DMS 273 treated with DMSO at 0.1 percent for 48 hours (cell line): ENCODE measurements at places on chromosomes 7 and 10.
A peak's percentile ranks its signal among the peaks of the same experiment; 100 is the strongest.

DNA sequence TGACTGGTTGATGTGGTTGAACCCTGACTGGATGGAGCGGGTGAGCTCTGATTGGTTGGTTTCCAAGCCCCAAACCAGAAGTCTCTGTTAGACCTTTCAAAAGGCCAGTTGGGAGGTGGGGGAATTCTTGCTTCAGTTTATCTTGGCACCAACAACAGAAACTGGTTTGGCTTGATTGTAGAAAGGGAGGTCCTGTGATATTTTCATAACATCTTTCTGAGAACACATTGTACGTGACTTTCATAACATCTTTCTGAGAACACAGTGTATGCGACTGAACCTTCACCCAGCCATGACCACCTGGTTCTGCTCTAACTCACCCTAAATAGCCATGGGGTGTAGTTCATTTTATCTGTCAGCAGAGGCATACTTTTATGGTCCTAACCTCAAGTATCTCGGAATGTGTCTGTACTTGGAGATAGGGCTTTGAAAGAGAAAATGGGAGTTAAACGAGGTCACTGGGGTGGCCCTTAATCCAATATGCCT lies 88.3 kb downstream of the GALNT17 start:
- DNase-seq, result no peak

DNA sequence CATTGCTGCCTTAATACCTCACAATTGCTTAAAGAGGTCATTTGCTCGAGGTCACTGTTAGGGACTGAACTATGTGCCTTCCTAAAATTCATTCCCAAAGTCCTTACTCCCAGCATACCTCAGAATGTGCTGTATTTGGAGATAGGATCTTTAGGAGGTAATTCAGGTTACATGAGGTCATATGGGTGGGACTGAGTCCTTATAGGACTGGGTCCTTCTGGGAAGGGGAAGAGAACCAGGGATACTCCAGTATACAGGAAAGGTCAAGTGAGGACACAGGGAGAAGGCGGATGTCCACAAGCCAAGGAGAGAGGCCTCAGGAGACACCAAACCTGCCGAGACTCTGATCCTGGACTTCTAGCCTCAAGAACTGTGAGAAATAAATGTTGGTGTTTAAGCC lies 253.3 kb downstream of the PRPF18 start:
- DNase-seq, result no peak

- no peak for DNase-seq
Observed at GRCh38 chr7:20284771-20285143, 45.9 kb upstream of the ITGB8 start.

DNA sequence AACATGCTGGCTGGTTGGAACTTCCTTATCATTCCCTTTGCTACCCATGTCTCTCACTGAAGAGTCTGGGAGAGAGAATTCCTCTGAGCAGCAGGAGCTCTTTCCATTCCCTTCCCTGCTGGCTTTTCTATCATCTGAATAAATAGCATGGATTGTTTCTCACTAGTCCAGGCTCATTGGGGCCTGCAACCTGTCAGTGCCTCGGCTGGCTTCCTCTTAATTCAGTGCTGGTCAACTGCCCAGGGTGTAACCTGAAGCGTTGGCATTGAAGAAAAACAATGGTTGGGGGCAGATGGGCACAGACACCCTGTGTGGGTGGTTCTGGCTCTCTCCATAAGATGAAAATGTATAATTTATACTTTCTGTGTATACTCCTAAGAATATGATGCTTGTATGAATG lies 155.6 kb downstream of the ANLN start:
- DNase-seq, result peak; percentile 91

GRCh38 chr10:47048526-47048905 lies 137.3 kb downstream of the PTPN20 start:
- DNase-seq, result no peak

GRCh38 chr7:81769891-81770727 lies at the start of gene HGF:
Gene HGF (minus strand): TSS chr7:81770047. CDS start chr7:81769971, 76 bp downstream.
- peak; percentile 67 for DNase-seq

DNA sequence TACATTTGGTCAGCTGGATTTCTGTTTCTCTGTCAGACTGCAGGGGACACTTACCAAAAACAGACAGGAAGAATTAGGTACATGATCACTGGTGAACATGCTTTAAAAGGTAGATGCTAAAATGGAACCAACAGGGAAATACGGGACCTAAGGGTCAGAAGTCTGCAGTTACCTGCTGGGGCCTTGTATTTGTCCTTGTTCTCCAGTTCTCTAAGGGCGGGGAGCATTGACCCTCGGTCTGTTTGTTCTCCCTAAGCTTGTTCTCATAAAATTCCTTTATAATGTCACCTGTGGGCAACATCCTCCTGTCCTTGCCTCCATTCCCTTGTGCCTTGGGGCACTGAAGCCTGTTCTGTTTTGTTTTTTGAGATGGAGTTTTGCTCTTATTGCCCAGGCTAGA lies 29.8 kb upstream of the MSMB start:
- no peak for DNase-seq

DNA sequence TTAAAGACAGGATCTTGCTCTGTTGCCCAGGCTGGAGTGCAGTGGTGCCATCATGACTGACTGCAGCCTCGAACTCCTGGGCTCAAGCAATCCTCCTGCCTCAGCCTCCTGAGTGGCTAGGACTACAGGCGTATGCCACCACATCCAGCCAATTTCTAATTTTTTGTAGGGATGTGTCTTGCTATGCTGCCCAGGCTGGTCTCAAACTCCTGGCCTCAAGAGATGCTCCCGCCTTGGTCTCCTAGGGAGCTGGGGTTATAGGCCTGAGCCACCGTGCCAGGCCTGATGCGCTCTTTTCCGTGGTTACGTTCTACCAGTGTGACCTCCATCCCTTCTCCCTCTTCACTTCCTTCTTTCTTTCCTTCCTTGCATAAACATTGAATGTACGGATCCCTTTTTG lies 34.2 kb upstream of the IL15RA start:
- DNase-seq, result no peak

GRCh38 chr7:35694784-35695472 lies at the start of gene HERPUD2:
Gene HERPUD2 (minus strand): TSS chr7:35695135. CDS start chr7:35694330, 805 bp downstream.
- peak; percentile 86 for DNase-seq

- no peak for DNase-seq
Observed at GRCh38 chr7:138900035-138900828, 81.0 kb downstream of the KIAA1549 start.

- DNase-seq, result no peak
Observed at GRCh38 chr7:140673774-140674155, 1.0 kb downstream of the ADCK2 start.

DNA sequence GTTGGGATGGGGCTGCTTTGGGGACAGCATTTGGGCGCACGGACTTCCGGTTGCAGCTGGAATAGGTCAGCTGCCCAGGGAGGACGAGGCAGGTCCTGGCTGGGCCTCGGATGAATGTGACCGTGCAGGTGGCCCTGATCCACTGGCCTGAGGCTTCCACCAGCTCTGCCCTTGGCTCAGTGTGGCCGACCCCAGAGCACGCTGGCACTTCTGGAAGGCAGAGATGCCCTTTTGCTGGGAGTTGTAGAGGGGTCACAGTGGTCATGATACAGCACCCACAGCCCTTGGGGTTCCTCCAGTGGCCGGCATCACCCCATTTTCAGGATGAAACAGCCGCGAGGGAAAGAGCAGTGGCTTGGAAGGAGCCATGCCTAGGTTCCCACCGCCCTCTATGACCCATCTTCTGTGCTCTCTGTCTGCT lies 19.0 kb downstream of the ADCY1 start:
- no peak for DNase-seq

GRCh38 chr10:108427146-108427545 lies 1262.6 kb upstream of the SORCS1 start:
- no peak for DNase-seq
